ENCODE measurements at places on chromosomes 5 and 9. TPM values are rescaled to one million over a fixed set of nuclear protein-coding genes. Genes with fewer than 3 reads are reported as not detected.

Gene CD180
- total RNA-seq, result not detected

Gene FRRS1L
- total RNA-seq, result 0.36 TPM

Gene MAST4
- 12.7 TPM for total RNA-seq

Gene NELFB
- 47.4 TPM for total RNA-seq

Gene LRRC70
- 1.4 TPM for total RNA-seq

Gene MSX2
- 1.5 TPM for total RNA-seq

Gene CKMT2
- 1.4 TPM for total RNA-seq

DNA sequence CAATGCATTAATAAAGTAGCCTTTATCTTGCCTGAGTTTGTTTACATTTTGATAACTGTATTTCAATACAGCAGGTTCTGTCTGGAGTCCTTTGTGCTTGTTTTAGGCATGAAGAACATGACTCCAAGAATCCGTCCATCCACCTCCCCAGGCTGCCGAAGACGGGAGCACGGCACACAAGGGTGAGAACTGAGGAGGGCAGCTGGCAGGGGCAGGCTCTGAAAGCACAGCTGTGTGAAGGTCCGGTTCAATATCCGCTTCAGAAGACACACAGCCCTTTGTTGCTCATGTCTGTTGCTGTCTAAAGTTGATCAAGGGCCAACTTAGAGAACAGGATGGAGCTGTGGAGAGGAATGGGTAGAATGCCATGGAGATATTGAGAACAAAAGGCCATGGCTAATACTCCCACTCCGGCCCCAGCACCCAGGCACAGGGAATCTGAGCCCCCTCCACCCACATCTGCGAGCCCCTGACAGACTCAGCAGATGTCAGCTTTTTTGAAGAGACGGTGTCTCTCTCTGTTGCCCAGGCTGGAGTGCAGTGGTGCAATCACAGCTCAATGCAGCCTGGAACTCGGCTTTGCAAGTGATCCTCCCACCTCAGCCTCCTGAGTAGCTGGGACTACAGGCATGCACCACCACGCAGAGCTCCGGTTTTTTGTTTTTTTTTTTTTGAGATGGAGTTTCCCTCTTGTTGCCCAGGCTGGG lies 58.5 kb upstream of the GNE start:
- H3K4me1 ChIP-seq, result no peaks in the 10 kb centered on the region
- H3K36me3 ChIP-seq, result no peaks in the 10 kb centered on the region
- no peak overlapping the region for H3K27ac ChIP-seq
- no peaks in the 10 kb centered on the region for H3K27me3 ChIP-seq

GRCh38 chr5:136197462-136198142 lies 4.6 kb upstream of the SMIM32 start:
- H3K27me3 ChIP-seq, result peaks cover 16% of the 10 kb centered on the region
- DNase-seq, result no peak
- no peak overlapping the region for H3K27ac ChIP-seq

DNA sequence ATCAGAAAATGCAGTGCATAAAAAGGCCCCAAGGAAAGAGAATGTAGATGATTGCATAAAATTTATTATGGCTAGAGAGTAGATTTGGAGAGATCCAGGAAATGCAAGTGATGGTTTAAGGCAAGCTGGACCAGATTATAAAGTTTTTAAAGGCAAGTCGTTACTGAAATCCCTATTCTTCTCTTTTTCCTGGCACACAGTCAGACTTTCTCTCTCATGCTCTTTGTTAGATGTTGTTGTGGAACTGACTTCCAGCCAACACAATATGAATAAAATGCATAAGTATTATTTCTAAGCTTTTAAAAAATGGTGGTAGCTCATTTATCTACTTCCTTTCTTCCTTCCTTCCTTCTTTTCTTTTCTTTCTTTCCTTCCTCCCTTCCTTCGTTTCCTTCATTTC lies 1085.4 kb upstream of the CDH6 start:
- H3K36me3 ChIP-seq, result no peaks in the 10 kb centered on the region
- no peak overlapping the region for H3K27ac ChIP-seq
- H3K4me1 ChIP-seq, result no peaks in the 10 kb centered on the region
- H3K27me3 ChIP-seq, result no peaks in the 10 kb centered on the region
- DNase-seq, result no peak

DNA sequence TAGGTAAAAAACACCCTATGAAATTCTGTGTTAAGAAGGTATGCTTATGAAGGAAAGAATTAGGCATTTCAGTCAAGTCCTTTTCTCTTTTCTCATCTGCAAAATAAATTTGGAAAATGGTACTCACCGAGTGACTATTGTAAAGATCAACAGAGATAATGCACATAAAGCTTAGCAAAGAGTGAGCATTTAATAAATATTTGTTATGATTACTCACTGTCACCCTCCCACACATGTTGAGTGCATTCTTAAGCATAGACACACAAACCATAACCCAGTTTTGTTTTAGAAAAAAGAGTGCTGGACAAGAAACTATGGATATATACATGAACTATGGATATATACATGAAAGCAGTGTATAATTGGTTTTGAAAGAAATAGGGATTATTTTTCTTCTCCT lies 54.7 kb upstream of the PRLR start:
- no peak for DNase-seq
- H3K27ac ChIP-seq, result no peak overlapping the region
- H3K36me3 ChIP-seq, result no peaks in the 10 kb centered on the region
- H3K27me3 ChIP-seq, result no peaks in the 10 kb centered on the region
- no peaks in the 10 kb centered on the region for H3K4me1 ChIP-seq

DNA sequence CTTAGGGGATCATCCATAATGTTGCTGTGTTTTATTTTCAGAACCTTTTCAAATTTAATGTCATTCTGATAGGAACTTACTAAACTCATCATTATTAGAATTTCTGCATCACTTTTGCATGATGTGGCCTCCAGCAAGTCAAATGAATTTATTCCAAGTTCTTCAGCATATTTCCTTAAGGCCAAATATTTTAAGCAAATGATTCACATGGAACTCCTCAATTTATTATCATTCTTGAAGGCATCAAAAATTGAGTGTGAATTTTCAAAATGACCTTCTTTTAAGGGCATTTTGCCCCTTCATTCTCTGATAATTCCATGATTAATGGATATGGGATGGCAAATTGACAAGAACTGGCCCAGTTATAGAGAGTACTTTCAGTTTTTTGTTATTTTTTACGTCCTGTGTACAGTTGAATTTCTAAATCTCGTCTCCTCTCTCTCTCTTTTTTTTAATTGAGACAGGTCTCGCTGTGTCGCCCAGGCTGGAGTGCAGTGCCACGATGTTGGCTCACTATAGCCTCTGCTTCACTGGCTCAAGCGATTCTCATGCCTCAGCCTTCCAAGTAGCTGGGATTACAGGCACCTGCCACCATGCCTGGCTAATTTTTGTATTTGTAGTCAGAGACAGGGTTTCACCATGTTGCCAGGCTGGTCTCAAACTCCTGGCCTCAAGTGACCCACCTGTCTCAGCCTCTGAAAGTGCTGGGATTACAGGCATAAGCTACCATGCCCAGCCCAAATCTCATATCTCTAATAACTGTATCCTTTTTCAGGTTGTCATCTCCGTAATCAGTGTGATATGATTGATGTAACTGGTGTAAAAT lies 29.1 kb downstream of the GPR21 start:
- H3K4me3 ChIP-seq, result no peak overlapping the region
- no peak overlapping the region for H3K27ac ChIP-seq
- H3K27me3 ChIP-seq, result no peaks in the 10 kb centered on the region
- no peak for DNase-seq

GRCh38 chr5:156529892-156530291 lies 202.9 kb downstream of the SGCD start:
- H3K4me3 ChIP-seq, result no peak overlapping the region
- DNase-seq, result no peak
- H3K4me1 ChIP-seq, result no peaks in the 10 kb centered on the region
- H3K36me3 ChIP-seq, result no peaks in the 10 kb centered on the region

- no peak for DNase-seq
- no peak overlapping the region for H3K27ac ChIP-seq
- no peak overlapping the region for H3K4me3 ChIP-seq
- H3K36me3 ChIP-seq, result no peaks in the 10 kb centered on the region
- no peaks in the 10 kb centered on the region for H3K4me1 ChIP-seq
- H3K27me3 ChIP-seq, result no peaks in the 10 kb centered on the region
Observed at GRCh38 chr5:159393854-159394274, 63.6 kb upstream of the IL12B start.

GRCh38 chr5:83485842-83486241 lies 14.3 kb downstream of the VCAN start:
- H3K36me3 ChIP-seq, result peaks cover 65% of the 10 kb centered on the region
- H3K27me3 ChIP-seq, result no peaks in the 10 kb centered on the region
- no peak overlapping the region for H3K4me3 ChIP-seq
- no peak overlapping the region for H3K27ac ChIP-seq
- H3K4me1 ChIP-seq, result peaks cover 3% of the 10 kb centered on the region

DNA sequence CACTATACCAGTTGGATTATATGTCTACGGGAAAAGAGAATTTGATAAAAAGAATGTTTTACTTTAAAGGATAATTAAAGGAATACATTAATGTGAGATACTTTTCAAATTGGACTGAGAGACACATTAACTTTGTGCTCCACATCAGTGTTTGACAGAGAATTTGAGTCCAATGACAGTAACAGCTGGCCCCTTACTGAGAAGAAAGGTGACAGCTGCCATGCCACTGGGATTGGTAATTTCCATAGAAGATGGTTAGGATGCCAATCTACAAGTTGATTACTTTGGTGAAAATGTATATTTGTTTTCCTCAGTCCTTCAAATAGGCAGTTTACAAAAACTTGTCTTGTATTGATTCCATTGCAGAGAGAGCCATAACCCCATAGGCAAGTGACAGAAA lies 578.4 kb downstream of the SLCO4C1 start:
- H3K27ac ChIP-seq, result no peak overlapping the region
- no peaks in the 10 kb centered on the region for H3K4me1 ChIP-seq
- DNase-seq, result no peak
- H3K4me3 ChIP-seq, result no peak overlapping the region
- H3K27me3 ChIP-seq, result no peaks in the 10 kb centered on the region

GRCh38 chr5:173913686-173914321 lies 25.7 kb downstream of the CPEB4 start:
- no peak overlapping the region for H3K27ac ChIP-seq
- H3K36me3 ChIP-seq, result peaks cover 7% of the 10 kb centered on the region
- no peak overlapping the region for H3K4me3 ChIP-seq
- H3K4me1 ChIP-seq, result peaks cover 4% of the 10 kb centered on the region
- no peak for DNase-seq

GRCh38 chr5:132776131-132776937 lies 705 bp downstream of the SEPTIN8 start:
- no peak overlapping the region for H3K27ac ChIP-seq
- peak overlapping the region; percentile 79 for H3K4me3 ChIP-seq
- H3K36me3 ChIP-seq, result no peaks in the 10 kb centered on the region
- H3K4me1 ChIP-seq, result peaks cover 16% of the 10 kb centered on the region
- H3K27me3 ChIP-seq, result no peaks in the 10 kb centered on the region
- no peak for DNase-seq

DNA sequence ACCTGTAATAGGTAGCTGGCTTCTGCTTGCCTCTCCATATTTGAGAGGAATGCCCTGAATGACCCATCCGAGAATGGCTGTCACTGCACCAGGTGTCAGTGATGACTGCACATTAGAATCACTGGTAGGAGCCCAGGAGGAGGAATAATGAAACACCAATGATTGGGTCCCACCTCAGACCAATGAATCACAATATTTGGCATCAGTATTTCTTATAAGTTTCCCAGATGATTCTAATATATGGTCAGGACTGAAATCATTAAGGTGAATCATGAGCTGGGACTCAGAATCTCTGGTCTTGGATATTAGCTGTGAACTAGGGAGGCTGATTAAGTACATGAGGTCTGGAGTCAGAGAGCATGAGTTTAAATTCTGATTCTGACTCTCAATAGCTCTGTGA lies 23.4 kb downstream of the ARSB start:
- no peak overlapping the region for H3K27ac ChIP-seq
- no peak for DNase-seq
- peaks cover 6% of the 10 kb centered on the region for H3K36me3 ChIP-seq
- no peak overlapping the region for H3K4me3 ChIP-seq
- H3K4me1 ChIP-seq, result no peaks in the 10 kb centered on the region

Data from osteoblast (primary cell).